GM23338 (cell line): ENCODE measurements at places on chromosomes 1 and 21.

DNA sequence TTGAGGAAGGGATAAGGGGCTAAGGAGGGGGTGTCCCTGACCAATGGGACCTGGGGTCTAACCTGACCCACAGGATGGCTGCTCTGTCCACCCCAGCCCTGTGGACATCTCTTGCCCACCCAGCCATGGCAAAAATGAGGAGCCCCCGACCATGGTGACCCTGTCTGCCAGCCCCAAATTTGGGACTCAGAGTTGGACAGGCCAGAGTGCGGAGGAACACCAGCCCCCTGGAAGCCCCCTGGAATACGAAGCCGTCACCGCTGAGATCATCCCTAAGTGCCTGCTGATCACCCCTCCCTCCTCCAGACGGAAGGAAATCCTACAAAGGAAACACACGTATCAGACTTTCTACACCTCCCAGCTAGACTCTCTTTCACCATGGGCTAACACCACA, 119.3 kb downstream of the SIK1 start:
- no peak for DNase-seq

DNA sequence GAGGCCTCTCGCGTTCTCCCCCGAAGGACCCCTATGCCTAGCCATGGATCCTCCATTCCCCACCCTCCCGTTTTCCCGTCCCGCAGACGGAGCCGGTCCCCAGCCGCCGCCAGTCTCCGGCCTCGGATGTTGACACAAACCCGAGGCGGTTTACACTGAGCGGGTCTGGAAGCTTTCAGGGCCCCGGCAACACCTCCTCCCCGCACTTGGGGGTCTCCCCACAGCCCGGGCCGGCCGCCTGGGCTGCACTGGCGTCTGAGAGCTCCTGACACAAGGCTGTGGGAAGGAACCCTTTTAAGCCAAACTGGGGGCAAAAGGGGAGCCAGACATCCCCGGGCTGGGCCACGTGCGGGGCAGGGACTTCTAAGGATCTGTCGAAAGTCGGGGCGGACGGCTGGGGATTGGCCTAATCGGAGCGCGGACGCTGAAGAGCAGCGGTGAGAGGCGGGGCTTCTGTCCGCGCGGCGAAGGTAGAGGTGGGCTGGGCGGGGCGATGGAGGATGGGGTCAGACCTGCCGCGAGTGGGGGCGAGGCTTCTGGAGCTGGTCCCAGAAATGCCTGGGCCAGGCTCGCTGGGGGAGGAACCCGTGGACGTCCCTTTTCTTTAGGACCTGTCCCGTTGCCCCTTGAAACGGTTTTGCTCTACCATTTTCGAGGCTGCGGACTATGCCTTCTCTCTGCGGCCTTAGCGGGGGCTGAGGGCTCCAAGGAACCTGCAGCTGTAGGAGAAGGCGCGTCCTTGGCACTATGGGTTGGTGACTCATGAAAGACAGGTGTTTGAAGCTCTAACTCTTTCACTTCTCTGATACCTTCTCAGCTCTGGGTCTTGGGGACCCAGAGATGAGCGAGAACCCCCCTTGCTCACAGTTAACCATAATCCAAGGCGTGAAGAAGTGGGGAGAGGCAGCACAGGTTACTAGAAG, 1.2 kb upstream of the HPCAL4 start:
- peak; percentile 90 for DNase-seq

DNA sequence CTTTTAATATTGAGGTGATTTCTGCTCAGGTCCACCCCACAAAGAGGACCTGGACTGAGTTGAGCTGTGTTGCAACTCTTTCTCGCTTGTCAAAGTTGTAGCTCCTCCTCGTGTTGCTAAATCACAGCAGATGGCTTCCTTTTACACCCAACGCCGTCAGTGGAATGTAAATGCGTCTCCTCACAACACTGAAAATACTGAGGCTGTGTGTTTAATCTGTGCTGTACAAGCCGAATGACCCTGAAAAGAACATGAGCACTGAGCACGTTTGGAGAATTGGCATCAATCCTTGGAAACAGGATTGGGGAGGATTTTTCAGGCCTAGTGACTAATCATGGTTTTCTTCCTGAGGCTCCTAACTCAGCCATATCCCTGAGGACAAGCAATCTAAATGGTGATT, 196.0 kb downstream of the CRB1 start:
- DNase-seq: peak; percentile 37

DNA sequence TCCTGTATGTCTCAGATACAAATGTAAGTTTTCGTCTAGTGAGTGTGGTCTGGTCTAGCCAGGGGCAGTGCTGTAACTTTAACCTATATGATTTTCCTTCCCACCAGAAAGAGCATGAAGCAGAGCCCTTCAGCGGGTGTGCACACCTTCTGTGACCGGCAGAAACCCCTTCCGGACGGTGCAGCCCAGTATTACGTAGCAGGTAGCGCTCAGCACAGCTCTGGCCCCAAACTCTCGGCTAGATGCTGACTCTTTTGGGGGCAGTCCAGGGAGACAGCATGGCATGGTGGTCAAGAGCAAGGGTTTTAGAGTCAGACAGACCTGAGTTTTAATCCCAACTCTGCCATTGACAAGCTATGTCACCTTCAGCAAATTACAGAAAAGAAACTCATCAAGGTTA, 28.0 kb upstream of the TMEM222 start:
- no peak for DNase-seq

DNA sequence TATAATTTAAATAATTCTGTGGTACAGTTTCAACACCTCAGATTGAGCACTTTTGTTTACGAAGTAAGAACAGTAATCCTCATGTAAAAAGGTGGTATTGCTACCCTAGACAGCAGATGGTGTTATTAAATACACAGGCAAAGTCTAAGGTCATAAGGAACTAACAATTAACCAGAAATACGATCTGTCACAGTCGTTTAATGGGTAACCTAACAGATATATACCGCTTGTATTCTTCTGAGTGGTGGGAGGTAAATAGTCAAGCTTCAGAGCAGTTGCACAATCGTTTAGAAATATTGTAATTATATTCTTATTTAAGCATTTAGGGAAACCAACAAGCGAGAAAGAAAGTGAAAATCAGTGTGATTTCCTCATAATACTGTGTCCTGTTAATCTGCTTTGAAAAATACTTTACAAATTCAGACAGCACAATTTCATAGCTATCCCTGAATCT, 9.8 kb upstream of the IRF2BP2 start:
- no peak for DNase-seq

- peak; percentile 76 for DNase-seq
Measured at GRCh38 chr21:36125512-36126207, 9.2 kb upstream of the CBR3 start.

DNA sequence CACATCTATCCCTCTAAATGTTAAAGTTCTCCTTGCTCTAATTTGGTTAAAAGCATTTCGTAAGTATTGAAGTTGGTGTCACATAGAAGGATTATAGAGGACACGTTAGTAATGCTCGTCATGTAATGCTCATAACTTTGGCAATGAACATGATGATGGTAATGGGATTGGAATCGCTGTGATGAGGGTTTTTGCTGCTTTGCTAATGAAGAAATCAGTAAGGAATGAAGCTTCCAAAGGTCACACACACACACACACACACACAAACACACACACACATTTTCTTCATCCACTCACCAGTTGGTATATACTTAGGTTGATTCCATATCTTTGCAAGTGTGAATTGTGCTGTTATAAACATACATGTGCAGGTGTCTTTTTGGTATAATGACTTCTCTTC, 36.8 kb upstream of the ZNF648 start:
- no peak for DNase-seq

- no peak for DNase-seq
Measured at GRCh38 chr1:216690603-216691002, 32.6 kb downstream of the ESRRG start.
